ENCODE measurements at places on chromosomes 2 and 18.

DNA sequence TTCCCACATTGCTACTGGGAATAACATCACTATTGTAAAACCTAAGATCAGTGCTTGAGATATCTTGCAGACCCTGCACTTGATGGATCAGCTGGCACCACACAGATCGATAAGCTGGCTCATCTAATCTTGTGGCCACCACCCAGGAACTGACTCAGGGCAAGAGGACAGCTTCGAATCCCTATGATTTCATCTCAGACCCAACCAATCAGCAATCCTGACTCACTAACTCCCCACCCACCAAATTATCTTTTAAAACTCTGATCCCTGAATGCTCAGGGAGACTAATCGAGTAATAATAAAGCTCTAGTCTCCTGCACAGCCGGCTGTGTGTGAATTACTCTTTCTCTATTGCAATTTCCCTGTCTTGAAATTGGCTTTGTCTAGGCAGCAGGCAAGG, 11.3 kb upstream of the TEX44 start:
- DNase-seq, result no peak

- no peak for DNase-seq
Observed at GRCh38 chr18:9933865-9934264, 20.0 kb downstream of the VAPA start.

DNA sequence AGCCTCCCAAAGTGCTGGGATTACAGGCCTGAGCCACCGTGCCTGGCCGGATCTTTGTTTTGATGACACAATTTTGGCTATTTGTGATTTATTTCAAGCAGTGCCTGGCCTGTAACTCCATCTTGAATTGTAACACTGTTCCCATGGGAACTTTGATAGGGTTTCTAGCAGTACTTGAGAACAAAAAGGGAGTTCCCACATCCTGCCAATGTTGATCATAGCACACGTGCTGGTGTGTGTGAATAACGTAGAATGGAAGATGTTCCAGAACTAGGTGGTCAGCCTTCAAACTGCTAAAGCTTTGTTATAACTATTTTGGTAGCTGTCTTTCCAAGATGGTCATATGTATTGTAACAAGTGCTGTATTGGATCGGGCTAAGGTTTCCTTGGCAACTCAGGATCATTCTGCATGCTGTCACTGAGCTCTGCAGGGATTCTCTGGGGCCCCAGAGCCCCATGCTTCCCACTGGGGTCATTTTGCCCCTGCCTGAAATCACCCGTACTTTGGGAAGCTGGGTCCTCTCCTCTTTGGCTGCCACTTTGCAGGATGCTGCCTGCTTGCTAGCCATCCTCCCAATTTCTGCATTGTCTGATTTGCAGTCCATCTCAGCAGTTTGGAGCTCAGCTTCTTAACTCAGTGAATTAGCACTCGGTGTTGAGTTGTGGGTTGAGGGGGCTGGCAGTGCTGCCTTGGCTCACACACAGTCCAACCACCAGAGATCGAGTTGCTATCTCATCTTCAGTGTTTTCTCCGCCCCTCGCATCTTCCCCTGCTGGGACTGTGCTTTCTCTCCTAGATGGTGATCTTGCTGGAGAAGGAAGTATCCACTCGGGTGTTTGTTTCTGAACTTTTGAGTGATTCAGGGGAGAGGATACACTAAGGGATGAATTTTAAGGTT, 26.8 kb downstream of the SH3RF3 start:
- DNase-seq, result no peak

DNA sequence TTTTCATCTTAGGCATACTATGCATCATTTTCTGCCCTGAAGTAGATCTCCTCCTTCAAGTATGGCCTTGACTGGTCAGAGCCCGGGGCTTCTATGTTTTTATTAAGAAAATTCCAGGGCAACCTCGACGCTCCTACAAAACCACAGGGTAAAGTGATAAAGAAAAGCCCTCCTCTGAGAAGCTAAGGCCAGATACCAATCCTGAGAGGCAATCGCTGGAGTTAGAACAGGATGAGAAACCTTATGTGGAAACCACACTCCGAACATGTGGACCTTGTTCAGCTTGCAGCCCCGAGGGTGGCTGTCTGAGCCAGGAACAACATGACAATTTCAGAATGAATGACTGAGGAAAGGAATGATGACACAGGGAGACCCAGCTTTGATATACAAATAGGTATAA, 35.6 kb downstream of the RMC1 start:
- DNase-seq, result no peak

DNA sequence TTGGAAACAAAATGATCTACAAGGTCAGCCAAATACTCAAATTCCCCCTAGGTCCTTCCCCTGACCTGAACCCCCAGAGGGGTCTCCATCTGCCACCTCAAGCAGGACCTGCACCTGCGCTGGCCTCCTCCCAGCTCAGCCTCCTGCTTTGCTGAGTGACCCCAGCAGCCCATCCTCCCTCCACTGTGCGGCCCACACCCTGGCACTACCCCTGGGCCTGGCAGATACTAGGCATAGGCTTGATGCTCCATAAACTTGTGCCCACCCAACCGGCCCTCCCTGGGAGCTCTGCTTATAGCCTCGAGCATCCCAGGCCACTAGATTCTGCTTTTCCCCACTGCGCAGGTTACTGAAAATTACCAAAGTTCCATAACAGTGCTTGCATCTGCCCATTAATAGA, 156.2 kb downstream of the HDAC4 start:
- DNase-seq, result no peak

DNA sequence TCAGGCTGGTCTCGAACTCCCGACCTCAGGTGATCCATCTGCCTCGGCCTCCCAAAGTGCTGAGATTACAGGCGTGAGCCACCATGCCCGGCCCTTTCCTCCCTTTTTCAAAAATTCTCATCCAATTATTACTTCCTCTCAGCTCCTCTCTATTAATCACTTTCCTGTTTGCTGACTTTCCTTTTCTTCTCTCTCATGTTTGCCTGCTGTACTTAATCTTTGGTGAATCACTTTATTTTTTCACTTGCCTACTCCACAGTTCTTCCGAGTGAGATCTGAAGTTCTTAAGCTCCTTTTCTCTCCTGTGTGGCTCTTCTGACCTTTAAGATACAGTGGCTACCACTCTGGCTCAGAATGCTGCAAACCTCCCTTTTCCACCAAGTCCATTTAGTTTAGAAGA, 126.3 kb upstream of the SERTAD2 start:
- DNase-seq, result no peak

- no peak for DNase-seq
Observed at GRCh38 chr2:239814861-239815601, 210.1 kb downstream of the NDUFA10 start.

GRCh38 chr18:37667836-37668235, 102.2 kb upstream of the CELF4 start:
- DNase-seq, result no peak

GRCh38 chr2:3139906-3140305, 237.7 kb downstream of the EIPR1 start:
- DNase-seq, result no peak

DNA sequence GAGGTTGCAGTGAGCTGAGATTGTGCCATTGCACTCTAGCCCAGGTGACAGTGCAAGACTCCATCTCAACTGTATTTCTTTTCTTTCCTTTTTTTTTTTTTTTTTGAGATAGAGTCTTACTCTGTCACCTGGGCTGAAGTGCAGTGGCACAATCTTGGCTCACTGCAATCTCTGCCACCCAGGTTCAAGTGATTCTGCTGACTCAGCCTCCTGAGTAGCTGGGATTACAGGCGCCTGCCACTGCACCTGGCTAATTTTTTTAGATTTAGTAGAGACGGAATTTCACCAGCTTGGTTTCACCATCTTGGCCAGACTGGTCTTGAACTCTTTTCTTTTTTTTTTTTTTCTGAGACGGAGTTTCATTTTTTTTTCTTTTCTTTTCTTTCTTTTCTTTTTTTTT, 41.3 kb upstream of the SATB2 start:
- no peak for DNase-seq

- DNase-seq, result no peak
Observed at GRCh38 chr18:27202741-27203140, 17.6 kb upstream of the CHST9 start.

GRCh38 chr2:62398356-62398755, 107.6 kb downstream of the TMEM17 start:
- DNase-seq, result no peak

- DNase-seq, result no peak
Observed at GRCh38 chr2:156164091-156164720, 168.3 kb downstream of the NR4A2 start.

- no peak for DNase-seq
Observed at GRCh38 chr2:240192661-240193060, 52.2 kb upstream of the OTOS start.

- no peak for DNase-seq
Observed at GRCh38 chr18:51190000-51190399, 7.5 kb downstream of the MEX3C start.

GRCh38 chr2:190912726-190913125, 32.1 kb downstream of the GLS start:
- DNase-seq, result no peak

- no peak for DNase-seq
Observed at GRCh38 chr2:225649274-225649673, 249.8 kb downstream of the NYAP2 start.

GRCh38 chr2:173134703-173135102, 59.1 kb downstream of the MAP3K20 start:
- no peak for DNase-seq

DNA sequence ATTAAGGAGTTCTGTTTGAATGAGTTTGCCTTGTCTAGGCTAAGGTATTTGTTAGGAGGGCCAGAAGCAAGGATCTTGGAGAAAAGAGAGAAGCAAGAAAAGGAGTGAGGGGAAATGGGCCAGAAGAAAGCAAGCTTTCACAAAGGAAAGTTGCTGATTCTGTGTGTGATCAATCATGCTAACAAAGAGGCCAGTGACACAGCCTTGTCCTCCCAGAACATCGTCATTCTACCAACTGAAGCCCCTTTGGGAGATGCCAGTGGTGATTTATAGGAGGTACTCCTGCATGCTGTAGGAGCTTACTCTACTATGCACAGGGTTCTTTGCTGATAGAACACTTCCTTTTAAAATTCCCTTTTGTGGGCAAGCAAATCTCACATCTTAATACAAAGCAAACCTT, 449.2 kb upstream of the SPRED2 start:
- DNase-seq, result no peak

- no peak for DNase-seq
Observed at GRCh38 chr2:238771218-238771617, 76.7 kb upstream of the TWIST2 start.

- DNase-seq, result no peak
Observed at GRCh38 chr2:196638765-196639164, 750 bp upstream of the CCDC150 start.

DNA sequence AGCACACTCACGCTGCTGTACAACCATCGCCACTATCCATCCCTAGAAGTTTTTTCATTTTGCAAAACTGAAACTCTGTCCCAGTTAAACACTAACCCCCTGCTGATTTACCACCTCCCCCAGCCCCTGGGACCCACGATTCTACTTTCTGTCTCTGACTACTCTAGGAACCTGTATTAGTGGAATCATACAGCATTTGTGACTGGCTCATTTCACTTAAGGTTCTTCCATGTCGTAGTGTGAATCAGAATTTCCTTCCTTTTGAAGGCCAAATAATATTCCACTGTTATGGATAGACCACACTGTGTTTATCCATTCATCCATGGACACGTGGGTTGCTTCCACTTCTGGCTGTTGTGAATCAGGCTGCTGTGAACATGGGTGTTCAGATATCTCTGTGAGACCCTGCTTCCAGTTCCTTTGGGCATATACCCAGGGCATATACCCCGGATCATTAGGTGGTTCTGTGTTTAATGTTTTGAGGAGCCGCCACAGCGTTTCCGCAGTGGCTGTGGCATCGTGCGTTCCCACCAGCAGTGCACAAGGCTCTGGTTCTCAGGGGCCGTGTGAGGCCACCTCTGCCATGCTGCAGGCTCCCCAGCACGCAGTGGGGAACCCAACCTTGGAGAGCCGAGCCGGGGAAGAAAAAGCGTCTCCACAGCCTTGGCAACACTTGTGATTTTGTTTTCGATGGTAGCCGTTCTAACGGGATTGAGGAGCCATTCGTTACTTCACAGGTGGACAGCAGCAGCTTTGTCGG, 10.1 kb downstream of the RAMP1 start:
- no peak for DNase-seq

DNA sequence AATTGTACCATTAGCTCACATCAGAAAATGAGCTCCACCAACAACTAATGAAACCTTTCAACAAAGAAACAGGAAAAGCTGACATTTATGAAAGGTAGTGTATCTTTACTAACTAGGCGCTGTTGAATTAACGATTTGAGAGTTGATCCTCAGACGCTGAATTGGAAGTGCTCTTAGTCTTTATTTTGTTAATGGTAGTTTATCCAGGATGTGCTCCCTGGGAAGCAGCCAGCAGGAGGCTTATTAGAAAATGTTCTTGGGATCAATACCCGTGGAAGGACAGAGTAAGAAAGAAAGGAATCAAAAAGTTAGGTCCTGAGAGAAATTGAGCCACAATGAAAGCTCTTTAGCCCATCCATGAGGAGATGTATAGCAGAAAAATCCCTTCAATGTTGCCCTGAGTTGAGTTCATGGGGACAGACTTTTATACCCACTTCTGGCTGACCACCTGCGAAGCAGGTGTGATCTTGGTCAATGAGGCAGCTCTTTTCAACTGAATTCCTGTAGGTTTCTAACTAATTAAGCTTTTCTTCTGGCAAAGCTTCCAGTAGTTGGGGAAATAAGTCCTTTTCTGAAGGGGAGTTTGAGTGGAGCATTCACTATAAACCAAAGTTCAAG, 492.6 kb upstream of the REG3G start:
- DNase-seq, result no peak

DNA sequence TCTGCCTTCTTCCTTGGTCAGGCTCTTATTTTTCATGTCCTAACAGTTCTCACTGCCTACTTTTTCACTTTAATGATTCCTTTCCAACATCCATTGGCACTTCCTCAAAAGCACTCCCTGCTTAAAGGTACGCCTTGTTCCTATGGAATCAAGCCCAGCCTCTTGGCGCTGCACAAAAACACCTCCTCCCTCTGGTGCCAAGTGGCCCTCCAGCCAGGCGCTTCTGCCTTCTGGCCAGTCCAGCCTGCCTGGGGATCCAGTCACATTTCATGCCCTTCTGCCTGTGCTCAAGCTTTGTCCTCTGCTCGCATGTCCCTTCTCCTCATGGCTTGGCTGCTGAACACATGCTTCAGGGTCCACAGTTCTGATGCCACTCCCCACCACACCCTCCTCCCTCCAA, 6.3 kb downstream of the TPRKB start:
- DNase-seq, result no peak

GRCh38 chr2:27264253-27264752, 1.5 kb upstream of the SLC30A3 start:
- no peak for DNase-seq

- DNase-seq, result no peak
Observed at GRCh38 chr2:9667826-9668225, 37.0 kb upstream of the YWHAQ start.

- DNase-seq, result no peak
Observed at GRCh38 chr2:237549216-237549615, 17.2 kb upstream of the PRLH start.

GRCh38 chr2:138777996-138778395, 2.2 kb downstream of the NXPH2 start:
- DNase-seq, result no peak

- no peak for DNase-seq
Observed at GRCh38 chr2:236698016-236698627, 128.5 kb downstream of the ACKR3 start.
